T-helper 17 cell (primary cell): ENCODE measurements at places on chromosomes 13 and 19.

GRCh38 chr13:97091196-97091595 lies 96.9 kb upstream of the OXGR1 start:
- no peak for DNase-seq

DNA sequence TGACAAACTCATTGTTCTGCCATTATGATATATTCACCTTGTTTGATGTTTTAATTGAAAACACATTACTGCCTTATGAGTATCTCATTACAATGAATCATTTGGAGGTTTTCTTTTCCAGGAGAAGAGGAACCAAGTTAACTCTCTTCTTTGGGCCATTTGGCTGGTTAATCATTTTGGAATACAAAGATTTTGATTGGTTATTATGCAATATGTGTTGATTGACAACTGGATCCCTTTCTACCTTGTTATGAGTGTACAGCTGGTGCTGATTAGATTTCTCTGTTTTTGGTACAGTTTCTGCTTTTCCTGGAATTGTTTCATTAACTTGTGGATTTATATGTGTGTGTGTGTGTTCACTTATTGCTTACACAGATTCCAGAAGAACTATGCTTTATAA lies 49.2 kb upstream of the RGCC start:
- no peak for DNase-seq

GRCh38 chr13:54928071-54928470 lies 1899.5 kb downstream of the OLFM4 start:
- no peak for DNase-seq

DNA sequence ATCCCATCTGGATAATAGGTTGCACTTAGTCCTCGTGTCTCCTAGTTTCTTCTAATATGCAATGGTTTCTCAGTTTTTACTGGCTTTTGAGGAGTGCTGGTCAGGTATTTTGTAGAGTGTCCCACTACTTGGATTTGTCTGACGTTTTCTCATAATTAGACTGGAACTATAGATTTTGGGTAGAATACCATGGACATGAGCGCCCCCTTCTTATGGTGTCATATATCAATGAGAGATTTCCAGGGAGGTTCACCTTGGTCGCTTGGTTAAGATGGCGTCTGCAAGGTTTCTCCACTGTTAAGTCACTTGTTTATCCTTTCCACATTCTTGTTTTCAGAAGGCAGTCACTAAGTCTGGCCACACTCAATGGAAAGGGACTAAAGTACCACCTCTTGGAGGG lies 6.7 kb downstream of the SOHLH2 start:
- DNase-seq: no peak

DNA sequence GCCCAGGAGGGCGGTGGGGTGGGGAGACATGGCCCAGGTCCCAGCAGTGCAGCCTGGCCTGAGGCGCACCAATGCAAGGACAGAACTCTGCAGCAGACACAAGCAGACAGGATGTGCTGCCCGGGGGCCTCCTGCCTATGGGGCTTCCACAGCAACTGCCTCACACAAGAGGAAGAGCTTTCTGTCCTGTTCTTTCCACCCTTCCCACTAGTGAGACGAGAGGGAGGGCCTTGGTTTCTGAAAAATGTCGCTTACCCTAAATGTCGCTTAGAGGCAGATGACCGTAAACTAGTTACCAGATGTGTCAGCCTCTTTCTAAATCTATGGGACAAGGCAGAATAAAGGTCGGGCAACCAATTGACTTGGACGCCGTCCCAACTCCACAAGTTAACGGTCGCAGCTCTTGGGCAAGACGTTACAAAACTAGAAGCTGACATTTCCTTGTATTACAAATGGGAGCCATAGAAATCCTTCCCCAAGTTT lies at the start of gene LAIR1:
LAIR1 (minus strand) TSS at position 157 of the 483 bp plus-strand sequence; CDS start at position 30, 127 bp downstream.
- no peak for DNase-seq

GRCh38 chr19:17541184-17541759 lies 14.2 kb upstream of the COLGALT1 start:
- DNase-seq: no peak

DNA sequence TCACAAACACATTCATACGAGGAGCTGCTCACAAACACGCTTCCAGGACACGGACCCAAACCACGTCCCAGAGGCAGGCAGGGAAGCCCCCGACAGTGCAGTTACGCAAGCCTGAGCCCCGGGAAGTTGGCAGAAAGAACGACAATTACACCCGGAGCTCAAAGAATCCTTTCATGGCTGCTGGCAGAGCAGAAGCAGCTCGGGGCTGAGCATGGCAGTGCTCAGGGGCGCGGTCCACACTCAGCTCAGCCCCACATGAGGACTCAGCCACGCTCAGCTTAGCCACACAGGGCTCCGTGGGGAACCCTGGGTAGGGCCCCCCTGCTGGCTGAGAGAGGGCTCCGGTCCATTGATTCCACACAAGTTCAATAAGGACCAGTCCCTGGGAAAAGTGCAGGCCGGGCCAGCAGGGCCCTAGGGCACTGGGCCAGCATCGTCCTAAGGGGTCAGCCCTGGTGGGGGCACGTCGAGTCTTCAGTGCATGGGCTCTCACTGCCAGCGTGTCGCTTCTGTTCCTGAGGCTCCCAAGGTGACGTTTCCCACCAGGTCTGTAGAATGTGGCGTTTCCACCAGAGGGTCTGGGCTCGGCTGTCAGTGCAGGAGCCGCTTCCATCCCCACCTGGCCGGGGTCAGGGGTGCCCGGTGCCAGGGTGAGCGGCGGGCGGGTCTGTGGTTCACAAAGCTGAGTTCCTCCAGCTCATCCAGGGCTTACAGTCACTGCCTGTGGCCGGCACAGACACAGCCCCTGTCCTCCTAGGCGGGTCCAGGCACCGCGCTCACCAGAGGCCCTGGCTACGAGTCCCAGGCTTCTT lies 23.1 kb downstream of the GAS6 start:
- DNase-seq: no peak

DNA sequence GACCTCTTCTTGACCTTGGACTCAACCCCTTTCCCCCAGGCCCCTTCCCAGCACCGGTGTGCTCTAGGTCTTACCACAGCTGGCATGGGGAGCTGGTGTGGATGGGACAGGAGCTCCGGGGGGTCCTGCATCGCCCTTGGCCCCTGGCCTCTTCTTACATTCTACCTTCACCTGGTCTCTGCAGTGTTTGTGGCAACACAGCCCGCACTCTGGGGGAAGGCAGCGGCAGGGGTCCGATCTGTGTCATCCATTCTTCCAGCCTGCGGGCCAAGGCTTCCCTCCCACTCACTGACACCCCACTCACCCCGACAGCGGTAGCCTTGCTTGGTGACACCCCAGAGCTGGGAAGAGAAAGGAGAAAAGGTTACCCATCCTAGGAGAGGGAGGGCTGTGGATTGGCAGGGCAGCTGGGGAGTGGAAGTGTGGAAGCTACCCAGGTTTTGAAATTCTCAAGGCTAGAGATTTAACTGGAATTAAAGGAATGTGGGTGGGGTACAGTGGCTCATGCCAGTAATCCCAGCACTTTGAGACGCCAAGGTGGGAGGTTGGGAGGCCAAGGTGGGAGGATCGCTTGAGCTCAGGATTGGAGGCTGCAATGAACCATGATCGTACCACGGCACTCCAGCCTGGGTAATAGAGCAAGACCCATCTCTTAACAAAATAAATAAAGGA lies 8.3 kb downstream of the FAM98C start:
- no peak for DNase-seq

DNA sequence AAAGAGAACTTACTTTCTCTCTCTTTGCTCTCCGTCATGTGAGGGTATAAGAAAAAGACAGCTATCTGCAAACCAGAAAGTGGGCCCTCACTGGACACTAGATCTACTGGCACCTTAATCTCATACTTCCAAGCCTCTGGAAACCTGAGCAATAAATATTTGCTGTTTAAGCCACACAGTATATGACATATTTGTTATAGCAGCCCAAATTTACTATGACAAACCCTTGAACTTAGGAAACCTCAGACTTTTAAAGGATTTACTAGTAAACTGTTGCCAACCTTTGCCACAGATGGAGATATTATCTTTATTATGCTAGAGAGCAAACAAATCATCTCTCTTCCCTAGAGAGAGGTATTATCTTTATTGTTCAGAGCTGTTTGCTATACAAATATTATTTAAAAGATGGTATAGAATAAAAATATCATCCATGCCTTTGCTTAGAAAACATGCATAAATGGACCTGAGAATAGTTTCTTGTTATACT lies 1446.1 kb downstream of the SLITRK1 start:
- no peak for DNase-seq

DNA sequence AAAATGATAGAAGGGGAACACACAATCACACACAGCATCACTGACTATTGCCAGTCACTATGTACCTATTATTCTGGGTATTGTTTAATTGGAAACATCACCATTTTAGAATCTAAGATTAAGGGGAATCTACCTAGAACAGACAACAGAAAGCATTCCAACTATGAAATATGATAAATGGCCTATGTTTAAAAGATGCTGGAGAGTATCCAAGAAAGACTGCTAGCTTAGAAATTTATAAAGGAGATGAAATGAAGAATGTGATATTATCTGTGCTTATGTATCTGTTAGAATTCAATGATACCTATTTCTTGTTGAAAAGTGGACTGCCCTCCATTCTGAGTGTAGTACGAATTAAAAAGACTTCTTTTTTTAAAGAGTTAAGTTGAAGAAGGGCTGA lies 50.5 kb downstream of the KCNRG start:
- DNase-seq: no peak

- DNase-seq: no peak
Measured at GRCh38 chr13:21152251-21152899, 24.0 kb downstream of the SKA3 start.

DNA sequence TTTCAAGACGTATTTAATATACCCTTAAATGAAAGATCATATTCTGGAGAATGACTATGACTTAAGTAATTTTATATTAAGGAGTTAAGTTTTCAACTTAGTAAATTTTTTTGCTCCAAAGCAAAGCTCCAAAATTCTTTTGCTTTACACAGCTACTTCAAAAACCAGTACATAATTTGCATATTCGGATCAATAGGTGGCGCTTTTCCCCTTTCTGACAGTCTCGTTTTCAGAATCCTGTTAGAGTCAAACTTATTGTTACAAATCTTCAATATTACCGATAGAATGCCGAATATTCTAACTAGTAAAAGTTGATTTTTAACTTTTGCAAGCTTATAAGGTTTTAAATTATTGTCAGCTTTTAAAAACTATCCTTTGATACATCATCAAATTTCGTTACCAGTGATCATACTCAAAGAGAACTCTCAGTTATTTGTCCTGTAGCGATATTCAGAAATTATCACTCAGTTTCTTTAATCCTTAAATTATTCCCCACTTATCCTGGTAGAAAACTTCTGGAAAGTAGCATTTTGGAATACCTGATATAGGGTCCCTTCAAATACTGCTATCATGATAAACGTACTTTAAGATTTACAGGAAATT lies 852.7 kb upstream of the KLHL1 start:
- no peak for DNase-seq

- DNase-seq: peak; percentile 45
Measured at GRCh38 chr19:33302175-33302973, at the start of gene CEBPA. CEBPA (minus strand) TSS chr19:33302534; CDS start chr19:33302414, 120 bp downstream.

DNA sequence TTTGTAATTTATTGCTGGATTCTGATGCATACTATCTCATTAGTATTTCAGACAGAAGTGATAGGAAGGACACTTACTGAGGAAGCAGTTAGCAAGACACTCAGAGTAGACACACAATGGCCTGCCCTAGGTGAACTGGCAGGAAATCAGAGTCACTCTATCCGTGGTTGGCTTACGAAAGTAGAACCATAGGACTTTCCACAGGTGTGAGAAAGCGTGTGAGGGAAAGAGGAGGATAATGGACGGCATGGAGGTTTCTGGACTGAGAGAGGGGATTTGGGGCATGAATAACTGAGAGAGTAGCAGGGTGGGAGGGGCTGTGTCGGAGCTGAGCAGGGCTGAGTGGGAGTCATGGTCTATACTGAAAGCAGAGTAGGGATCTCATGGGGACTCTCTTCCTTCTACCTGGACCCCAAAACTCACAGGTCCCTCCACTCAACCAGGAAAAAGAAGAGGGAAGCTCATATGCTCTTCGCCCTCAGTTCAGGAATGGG lies 18.7 kb upstream of the EID2 start:
- no peak for DNase-seq

GRCh38 chr13:77337159-77337558 lies 10.3 kb upstream of the MYCBP2 start:
- no peak for DNase-seq

DNA sequence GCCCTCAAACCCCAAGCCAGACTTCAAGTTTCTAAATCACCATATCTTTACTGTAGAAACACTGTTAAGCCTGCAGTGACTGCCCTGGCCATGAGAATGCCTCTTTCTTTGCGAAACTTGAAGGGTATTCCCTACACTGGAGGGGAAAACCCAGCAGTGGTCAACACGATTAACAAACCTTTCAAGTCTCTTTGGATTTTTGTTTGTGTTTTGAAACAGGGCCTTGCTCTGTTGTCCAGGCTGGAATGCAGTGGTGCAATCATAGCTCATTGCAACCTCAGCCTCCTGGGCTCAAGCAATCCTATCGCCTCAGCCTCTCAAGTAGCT lies 17.4 kb upstream of the POMP start:
- DNase-seq: no peak

GRCh38 chr13:48579165-48579918 lies 46.5 kb upstream of the RCBTB2 start:
- no peak for DNase-seq

DNA sequence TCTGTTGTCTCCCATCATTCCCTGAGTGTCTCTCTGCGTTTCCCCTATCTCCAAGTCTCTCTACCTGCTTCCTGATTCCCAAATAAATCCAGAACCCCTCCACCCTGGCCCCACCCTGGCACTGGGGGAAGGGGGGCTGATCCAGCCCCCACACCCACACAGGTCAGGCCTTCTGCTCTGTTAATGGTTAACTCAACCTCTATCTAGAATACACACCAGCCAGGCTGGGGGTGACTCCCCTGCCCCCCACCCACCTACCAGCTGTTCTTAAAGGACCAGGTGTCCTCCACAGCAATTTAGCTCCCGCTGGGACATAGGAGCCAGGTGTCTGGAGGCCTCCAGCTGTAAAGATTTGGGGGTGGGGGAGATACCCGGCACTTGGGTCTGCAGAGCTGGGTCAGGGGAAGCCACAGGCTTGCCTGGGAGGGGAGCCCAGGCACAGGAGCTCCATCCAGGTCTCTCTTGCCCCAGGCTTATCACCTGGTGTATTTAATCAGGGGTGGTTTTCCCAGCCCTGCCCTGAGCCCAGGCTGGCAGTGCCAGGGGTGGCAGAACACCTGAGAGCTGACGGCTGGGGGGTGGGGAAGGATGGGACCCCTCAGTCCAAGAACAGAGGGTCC lies 3.9 kb downstream of the IRF2BP1 start:
- DNase-seq: no peak

- no peak for DNase-seq
Measured at GRCh38 chr19:23273022-23273589, 22.9 kb upstream of the ZNF724 start.
